ENCODE measurements at places on chromosomes 2 and 18. TPM values are rescaled to one million over a fixed set of nuclear protein-coding genes. Genes with fewer than 3 reads are reported as not detected.

GRCh38 chr2:20092226-20092900 lies 40.9 kb upstream of the LAPTM4A start:
- no peak for DNase-seq

DNA sequence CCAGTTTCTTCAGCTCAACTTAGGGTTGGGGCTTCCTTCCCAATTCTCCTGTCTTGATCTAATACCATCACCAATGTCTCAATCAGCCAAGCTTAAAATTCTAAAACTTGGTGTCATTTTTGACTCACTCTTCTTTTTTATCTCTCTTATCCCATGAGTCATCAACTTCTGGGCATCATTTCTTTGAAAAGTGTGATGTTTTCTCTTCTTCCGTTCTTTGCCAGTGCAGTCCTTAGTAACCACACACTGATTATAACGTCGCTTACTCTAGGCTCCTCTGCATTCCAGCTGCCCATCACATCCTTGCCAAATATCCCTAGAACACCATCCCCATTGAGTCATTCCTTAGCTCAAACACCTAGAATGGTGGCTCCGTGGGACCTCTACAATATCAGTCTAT lies 27.4 kb upstream of the MRO start:
- peak; percentile 67 for DNase-seq

ERICH2 gene
- not detected for total RNA-seq

LOXL3 gene
- total RNA-seq = 17.8 TPM

DNA sequence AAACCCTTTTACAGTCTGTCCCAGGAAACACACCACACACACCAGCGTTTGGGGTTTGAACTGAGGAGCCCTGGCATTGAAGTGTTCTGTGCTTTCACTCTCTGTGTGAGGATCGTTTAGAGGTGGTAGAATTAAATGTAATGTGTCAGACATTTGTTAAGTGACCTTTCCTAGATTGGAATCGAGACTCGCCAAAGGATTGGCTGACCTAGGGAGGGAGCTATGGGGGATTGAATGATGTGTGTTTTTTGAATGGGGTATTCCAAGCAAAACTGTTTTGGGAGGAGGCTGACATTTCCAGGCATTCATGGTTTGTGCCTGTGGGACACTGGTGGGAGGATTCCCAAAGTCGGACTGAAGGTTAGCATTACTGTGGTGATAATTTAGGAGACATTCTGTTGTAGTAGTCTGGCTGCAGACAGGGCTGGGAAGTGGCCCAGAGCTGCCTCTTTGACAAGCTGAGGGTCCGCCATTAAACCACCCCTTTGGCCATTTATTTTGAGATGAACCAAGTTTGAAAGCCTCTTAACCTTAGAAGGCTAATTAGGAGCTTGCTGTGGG lies 1.7 kb downstream of the MYO1B start:
- DNase-seq = no peak

AKAIN1 gene
- not detected for total RNA-seq

DNA sequence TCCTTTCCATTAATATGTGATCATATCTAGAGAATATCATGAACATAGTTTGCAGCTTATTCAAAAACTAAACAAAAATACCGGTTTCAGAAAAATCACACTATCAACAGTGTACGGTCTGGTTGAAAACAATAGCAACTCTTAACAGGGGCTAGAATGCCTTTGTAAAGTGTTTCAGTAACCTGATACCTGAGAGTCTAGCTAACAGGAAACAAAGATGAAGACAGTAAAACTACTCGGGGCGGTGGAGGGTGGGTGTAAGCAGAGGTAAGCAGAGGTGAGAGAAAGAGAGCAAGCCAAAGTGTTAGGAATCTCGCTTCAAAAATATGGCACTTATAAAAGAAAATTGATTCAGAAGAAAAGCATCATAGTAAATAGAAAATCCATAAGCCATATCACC lies 109.0 kb upstream of the RGPD4 start:
- DNase-seq = no peak

DNA sequence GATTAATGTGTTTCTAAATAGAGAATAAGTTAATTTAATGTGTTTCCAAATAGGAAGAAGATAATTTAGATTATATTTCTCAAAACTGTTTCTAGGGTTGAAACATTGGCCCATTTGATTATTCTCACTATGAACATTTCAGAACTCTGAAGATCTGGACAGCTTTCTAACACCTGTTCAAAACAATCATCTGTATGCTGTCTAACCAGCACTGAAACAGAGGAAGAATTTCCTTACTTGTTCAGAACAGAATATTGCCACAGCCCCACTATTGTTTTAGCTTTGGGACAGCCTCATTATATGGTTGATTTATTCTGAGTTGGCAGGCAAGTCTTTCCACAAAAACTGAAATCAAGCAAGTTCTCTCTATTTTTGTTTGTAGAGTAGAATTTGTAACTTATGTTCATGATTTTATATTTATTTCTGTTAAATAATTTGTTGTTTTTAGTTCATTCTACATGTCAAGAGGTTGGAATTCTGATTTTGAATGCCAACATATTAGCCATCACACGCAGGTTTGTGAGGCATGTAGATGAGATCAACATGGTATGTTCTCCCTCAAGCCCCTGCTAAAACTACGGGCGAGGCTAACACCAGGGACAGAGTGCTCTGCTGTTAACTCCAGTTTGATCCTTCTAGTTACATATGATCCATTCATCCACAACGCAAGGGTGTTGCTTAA lies 11.2 kb downstream of the IL18RAP start:
- DNase-seq = no peak

DNA sequence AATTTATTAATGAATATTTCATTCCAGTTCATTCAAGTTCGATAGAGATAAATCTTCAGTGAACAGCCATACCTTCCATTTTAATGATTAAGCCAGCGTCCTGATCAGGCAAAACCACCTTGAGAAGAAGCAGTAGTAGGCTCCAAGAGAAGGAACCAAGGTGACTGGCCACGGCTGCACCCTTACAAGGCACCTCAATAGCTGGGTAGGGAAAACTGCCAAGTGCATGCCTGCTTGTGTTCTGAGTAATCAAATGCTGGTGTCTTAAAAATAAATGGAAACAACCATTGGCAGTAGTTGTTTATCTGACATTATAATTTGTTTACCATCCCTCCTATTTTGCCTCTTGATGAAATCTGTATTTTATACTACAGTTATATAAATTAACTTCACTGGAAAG lies 10.0 kb upstream of the FEZ2 start:
- peak; percentile 16 for DNase-seq

GRCh38 chr2:119011162-119011909 lies 69.3 kb downstream of the MARCO start:
- DNase-seq = peak; percentile 53

- DNase-seq = no peak
These were observed 119.7 kb downstream of the INHBB start for GRCh38 chr2:120465701-120465988.

DNA sequence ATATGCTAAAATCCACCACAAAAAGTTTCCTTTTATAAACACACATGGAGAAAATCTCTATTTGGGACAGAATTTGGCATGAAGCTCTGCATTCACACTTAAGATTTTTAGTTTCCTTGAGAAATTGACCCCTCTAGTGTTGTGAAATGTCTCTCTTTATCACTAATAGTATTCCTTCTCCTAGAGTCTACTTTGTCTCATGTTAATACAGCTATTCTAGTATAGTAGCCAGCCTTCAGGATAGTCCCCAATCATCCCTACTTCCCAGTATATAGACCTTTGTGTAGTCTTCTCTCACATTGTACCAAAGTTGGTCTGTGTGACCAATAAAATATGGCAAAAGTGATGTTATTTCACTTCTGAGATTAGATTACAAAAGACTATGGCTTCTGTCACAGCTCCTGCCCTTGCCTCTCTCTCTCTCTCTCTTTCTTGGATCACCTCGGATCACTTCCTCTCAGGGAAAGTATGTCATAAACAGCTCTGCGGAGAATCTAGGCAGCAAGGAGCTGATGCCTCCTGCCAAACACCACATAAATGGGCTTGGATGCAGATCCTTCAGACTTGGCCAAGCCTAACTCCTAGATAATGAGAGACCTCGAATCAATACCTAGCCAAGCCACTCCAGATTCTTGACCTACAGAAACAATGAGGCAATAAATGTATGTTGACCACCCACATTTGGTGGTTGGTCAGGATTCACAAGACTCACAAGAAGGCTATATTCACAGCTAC lies 59.7 kb upstream of the NABP1 start:
- peak; percentile 82 for DNase-seq

MEP1B gene
- total RNA-seq = not detected

- DNase-seq = no peak
These were observed 250.7 kb downstream of the ARHGAP15 start for GRCh38 chr2:143379955-143380354.

DNA sequence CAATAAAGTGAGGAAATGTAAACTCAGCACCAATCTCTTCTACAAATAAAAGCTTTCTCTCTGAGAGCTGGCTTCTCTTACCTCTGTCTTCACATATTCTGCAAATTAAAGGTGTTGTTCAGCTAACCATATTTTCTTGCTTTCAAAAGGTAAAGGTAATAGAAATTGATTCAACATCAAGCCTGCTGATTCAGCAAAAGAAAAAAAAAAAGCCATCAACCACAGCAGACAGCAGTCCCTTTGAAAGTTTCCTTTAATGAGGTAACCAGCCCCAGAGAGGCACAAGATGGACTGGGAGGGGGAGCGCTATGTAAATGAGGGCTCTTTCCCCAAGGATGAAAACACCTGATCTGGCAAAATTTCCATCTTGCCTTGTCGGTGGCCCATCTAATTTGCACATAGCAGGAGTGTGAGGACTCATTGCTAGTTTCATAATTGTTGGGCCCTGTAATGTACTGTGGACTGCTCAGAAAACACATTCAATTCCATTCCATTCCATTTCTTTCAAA lies 154.9 kb upstream of the SOX11 start:
- no peak for DNase-seq

DNA sequence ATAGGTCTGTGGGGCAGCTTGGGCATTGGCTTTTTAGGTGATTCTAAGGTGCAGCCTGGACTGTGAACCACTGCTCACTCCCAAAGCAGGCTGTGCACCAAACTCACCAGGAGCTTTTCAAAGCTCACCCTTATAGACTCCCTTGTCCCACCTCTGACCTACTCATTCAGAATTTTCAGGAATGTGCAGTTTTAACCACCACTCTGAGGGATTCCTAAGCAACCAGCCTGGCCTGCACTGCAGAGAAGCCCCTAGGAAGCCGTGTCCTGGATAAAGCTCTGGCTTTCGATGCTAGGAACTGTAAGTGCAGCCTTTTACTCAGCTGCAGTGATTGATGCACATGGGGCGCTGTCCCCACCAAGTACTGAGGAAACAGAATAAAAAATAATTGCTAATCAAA lies 33.0 kb downstream of the MRO start:
- no peak for DNase-seq
